ENCODE measurements at places on chromosomes 13 and 19.
A peak's percentile ranks its signal among the peaks of the same experiment; 100 is the strongest.

DNA sequence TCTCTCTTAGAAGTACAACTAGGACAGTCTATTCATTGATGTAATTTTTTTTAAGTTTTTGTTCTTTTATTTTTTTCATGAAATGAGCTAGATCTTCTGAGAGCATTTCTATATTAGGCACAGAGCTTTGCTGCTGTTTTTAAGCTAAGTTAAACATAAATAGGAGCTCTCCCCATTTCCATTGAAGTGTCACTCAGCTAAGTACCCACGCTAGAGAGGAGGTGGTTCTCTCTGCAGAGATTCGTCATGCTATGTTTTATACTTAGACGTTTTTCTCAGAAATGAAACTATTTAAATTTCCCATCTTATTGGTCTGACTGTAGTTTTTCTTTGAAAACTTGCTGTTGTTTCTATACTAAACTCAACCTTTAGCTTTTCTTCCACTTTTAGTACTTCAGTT, 271.5 kb downstream of the PCDH9 start:
- DNase-seq: no peak

DNA sequence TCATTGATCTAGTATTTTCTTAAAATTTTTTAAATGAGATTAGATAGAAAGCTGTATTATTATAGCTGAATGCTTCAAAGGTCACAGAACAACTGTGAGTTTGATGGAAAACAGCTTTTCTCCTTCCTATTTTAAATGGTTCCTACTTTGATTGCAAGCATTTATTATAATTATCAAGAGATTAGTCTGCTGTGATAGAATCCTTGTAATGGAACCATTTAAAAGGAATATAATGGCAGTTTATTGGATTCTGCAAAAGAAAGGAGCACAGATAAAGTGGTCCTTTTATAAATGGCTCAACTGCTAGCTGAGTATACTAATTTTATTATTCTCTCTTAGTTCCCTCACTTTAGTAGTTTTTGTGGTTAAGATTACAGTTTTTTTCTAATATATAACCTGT, 87.0 kb downstream of the MAB21L1 start:
- DNase-seq: no peak

GRCh38 chr13:95035311-95036109, 265.7 kb downstream of the ABCC4 start:
- no peak for DNase-seq

- no peak for DNase-seq
These were observed 9.4 kb upstream of the ZNF428 start for GRCh38 chr19:43628646-43629326.

- DNase-seq: no peak
These were observed 143.5 kb downstream of the RXFP2 start for GRCh38 chr13:31882794-31883193.

DNA sequence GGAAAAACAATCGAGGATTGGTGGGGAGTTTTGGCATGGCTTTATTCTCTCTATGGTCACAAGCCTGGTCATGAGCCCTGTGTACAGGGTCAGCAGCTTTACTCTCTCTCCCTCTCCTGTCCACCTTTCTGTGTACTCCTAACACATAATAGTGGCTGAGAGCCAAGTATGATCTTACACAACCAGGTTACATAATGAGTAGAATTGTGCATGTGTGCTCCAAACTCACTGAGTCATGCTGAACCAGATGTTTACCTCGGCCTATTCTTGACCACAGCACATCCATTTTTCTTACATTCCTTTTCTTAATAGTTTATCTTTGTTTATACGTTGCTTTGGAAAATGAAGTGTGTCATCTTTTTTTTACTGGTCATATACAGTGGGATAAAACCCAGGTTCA, 53.1 kb downstream of the ZNF254 start:
- no peak for DNase-seq

GRCh38 chr13:22931576-22931975, 249.2 kb upstream of the SGCG start:
- no peak for DNase-seq

DNA sequence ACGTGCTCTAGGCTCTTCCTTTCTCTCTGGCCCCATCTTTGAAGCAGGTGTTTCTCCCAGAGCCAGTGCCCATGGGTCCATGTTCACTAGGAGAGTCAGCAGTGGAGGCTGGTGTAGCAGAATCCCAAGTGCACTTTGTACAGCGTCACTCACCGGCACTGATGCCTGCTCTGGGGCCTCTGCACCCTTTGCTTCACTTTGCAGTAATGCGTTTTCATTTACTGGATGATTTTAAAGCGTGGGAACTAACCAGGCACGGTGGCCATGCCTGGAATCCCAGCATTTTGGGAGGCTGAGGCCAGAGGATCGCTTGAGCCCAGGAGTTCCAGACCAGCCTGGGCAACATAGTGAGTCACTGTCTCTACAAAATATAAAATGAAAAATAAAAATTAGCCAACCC, 30.7 kb downstream of the SLC25A42 start:
- DNase-seq: no peak

DNA sequence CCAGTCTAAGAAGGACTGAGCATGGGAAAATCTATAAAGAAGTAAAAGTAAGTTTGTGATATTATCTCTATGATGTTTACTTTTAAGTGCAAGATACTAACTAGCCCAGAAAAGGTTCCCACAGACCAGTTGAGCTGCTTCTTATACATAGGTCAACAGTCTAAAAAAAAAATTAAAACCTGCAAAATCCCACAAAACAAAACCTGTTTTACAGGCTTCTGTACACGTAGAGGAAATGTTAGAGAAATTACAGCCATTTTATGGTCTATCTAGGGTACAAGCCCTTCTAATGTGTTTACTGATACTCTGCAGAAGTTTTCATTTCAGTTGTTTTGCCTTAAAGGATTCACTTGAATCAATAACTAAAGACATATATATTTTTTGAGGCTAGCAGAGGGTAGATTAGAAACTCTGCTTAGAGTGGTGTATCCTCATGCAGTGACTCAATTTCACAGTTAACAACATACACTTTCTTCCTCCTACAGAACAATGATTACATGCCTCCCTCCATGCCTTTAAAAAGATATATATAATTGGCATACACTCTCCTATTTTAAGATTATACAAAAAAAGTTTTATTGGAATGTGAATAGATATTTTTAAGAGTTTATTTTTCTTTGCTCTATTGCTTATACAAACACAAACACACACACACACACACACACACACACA, 43.9 kb downstream of the CAB39L start:
- peak; percentile 16 for DNase-seq

DNA sequence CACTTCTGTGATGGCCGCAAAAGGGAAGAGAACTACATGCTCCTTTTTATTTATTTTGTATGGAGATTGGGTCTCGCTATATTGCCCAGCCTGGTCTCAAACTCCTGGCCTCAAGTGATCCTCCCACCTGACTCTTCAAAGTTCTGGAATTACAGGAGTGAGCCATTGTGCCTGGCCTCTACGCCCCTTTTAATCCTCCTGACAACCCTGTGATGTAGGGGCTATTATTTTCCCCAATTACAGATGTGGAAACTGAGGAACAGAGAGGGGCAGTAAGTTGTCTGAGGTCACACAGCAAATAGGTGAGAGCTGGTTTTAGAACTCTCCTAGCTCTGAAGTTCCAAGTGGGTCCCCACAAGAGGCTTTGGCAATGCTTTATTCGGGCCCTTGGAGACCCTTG, 11.7 kb downstream of the TJP3 start:
- DNase-seq: no peak

- no peak for DNase-seq
These were observed 8.7 kb downstream of the EML2 start for GRCh38 chr19:45630463-45630862.

- DNase-seq: peak; percentile 17
These were observed 3.7 kb upstream of the CSNK1A1L start for GRCh38 chr13:37109051-37109678.

DNA sequence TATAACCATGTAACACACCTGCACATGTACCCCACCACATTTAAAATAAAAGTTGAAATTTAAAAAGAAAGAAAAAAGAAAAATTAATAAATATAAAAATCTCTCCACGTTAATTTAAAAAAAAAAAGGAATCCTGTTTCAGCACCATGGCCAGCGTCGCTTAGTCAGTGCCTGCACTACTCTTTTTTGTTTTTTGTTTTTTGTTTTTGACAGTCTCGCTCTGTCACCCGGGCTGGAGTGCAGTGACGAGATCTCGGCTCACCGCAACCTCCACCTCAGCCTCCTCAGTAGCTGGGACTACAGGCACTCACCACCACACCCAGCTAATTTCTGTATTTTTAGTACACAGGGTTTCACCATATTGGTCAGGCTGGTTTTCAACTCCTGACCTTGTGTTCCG, 835.9 kb downstream of the UQCRFS1 start:
- no peak for DNase-seq

GRCh38 chr13:26837997-26838396, 77.4 kb upstream of the GPR12 start:
- DNase-seq: no peak

DNA sequence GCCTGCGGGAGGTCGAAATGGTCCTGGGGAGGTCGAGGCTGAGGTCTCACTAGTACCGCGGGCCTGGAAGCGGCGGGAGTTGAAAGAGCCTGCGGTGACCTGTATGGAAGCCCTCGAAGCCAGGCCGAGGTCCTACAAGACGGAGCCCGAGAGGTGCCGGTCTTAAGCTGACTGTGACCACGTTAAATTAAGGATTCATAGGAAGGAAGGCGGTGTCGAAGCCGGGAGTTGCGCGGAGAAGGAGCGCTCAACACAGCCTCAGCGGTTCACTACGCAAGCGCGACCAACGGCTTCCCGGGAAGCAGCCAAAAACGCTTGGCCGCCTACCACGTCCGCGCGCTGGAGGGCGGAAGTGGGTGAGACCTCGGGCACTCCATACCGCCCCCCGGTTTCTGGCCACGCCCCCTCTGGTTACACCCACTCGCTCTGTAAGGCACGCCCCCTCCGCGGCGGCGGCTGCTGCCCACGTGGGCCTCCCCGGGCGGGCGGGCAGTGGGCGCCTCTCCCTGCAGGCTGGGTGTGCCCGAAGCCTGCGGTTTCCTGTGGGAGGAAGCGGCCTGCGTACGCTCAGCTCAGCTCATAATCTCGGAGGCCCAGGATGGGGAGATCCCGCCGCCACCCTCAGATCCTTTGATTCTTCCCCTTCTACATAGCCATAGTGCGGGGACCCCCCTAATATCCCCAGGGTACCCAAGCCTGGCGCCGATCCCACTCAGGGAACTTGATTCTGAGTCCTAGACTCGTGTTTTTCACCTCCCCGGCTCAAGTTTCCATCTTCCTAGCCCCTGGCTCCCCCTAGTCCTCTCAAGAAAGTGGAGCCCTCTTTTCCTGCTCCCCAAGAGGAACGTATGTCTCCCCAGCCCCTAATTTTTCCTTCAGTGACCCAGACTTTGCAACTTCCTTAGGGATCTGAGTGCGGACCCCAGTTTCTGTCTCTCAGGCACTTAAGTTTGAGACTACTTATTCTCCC, 3.4 kb upstream of the EMP3 start:
- peak; percentile 90 for DNase-seq

DNA sequence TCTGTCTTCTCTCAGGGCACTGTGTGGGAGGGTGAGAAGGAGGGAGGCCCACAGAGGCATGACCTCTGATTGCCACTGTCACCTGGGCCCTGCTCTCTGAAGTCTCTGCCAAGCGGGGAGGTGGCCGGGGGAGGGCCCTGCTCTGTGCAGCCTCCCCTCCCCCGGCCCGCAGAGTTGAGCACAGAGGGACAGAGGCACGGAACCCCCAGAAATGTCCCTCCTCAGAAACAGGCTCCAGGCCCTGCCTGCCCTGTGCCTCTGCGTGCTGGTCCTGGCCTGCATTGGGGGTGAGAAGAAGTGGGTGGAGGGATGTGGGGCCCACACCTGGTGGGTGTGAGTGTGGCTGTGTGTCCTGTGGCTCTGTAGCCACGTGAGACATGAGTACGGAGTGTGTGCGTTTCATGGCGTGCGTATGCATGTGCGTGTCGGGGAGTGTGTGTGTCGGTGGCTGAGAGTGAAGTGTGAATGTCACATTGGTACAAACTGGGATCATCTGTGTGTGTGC, at the start of gene APOC4:
Gene APOC4 (plus strand): TSS at position 171 of the 505 bp plus-strand sequence. CDS start 41 bp downstream, at position 212.
- DNase-seq: no peak

GRCh38 chr19:45668342-45668871, 386 bp downstream of the GIPR start:
- no peak for DNase-seq

DNA sequence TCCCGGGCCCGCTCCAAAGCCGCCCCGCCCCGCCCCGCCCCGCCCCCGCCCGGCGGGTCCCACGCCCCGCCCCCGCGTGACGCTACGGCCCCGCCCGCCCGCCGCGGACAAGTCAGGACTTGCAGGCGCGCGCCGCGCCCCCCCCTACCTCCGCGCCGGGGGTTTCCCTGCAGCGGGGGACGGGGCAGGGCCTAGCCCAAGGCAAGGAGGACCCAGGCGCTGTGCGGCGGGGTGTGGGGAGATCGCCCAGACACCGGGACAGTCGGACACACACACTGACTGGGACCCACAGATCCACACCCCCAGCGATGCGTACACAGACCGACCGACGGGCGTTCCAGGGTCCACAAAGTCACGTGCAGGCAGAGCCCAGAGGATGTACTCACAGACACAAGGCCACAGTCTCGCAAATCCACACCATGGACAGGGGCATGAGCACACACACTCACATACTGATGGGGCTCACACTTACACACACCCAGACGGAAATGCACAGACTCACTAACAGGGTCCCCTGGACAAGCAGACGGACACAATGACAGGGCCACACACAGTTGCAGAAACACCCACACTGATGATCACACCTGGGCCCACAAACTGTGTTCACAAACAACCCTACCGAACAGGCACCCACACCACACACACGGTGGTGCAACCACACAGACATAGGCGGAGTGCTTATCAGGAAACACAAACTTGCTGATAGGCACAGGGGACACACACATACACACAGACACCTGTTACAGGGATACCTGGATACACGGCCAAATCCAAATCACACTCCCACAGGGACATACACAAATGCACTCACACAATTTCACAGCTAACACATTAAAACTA, 436 bp upstream of the BBC3 start:
- peak; percentile 19 for DNase-seq

- DNase-seq: no peak
These were observed 18.0 kb downstream of the CSNK1A1L start for GRCh38 chr13:37087486-37087885.

- no peak for DNase-seq
These were observed 17.0 kb downstream of the PAK4 start for GRCh38 chr19:39142630-39143029.

DNA sequence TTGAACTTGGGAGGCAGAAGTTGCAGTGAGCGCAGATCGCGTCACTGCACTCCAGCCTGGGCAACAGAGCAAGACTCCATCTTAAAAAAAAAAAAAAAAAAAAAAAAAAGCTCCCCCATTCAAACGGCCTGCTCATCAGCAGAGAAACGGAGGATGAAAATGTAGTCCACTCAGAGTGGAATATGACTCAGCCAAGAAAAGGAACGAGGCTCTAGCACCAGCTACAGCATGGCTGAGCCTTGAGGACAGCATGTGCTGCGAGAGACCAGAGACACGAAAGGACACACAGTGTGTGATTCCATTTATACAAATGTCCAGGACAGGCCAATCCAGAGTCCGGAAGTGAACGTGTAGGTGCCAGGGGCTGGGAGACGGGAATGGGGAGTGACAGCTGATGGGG, 18.1 kb upstream of the MIER2 start:
- no peak for DNase-seq

DNA sequence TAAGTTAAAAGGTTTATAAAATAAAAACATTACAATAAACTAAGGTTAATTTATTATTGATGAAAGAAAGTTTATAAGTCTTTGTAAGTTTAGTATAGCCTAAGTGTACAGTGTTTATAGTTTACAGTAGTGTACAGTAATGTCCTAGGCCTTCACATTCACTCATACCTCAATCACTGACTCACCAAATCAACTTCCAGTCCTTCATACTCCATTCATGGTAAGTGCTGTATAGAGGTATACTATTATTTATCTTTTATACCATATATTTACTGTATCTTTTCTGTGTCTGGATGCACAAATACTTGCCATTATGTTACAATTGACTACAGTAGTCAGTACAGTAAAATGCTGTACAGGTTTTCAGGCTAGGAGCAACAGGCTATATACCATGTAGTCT, 490.0 kb downstream of the GPC6 start:
- no peak for DNase-seq

Measured in NCI-H526 treated with DMSO at 0.1 percent for 48 hours (cell line).